Urinary bladder (tissue), 4 donors: ENCODE measurements at places on chromosomes 4 and X. TPM values are rescaled to one million over a fixed set of nuclear protein-coding genes. Genes with fewer than 3 reads are reported as not detected.
A peak's percentile ranks its signal among the peaks of the same experiment; 100 is the strongest.

DNA sequence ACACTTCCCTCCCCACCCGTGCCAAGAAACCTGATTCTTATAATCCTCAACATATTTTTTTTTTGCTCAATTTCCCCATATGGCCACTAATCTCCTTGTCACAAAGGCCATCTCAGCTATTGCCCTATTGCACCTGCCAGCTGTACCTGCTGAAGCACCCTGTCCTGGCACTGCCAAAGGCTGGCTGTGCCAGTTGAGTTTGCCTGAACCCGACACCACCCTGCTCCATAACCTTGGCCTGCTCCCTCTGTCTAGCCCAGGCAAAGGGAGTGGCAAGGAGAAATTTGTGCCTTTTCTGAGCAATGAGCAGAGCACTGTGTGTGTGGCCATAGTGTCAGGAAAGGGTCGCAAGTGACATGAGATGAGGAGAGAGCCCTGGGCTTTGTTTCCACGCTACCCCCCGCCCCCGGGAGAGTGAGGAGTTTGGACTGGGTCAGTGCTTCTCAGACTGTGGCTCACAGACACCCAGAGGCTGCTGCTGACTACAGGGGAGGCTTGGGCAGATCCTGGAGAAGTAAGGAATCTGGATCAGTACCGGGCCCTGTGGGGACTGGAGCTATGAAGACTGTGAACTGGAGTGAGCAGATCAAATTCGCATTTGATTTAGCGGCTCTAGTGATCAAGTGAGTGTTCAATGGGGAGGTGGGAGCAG, 42.2 kb upstream of the HMGB3 start:
- DNase-seq = no peak

The ZCCHC18 gene
- 2.2 TPM for polyA plus RNA-seq

GRCh38 chr4:81472281-81473182, 825 bp upstream of the RASGEF1B start:
- DNase-seq = peak; percentile 58

DNA sequence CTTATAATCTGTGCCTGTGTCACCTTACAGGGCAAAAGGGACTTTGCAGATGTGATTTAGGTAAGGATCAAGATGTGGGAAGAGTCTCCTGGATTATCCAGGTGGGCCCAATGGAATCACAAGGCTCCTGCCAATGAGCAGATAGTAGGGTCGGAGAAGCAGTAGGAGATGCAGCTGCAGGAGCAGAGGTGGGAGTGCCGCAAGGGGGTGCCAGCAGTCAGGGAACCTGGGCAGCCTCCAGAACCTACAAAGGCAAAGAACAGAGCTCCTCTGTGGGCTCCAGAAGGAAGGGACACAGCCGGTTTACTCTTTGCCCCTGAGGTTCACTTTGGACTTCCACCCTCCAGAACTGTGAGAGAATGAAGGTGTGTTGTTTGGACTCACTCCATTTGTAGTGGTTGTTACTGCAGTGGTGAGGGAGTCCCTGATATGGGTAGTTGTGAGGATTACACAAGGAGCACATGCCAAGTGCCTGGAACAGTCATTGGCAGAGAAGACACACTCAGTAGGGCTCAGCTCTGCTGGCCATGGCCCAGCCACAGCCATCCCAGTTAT, 318.5 kb downstream of the EVC2 start:
- DNase-seq = no peak

The GAGE10 gene
- polyA plus RNA-seq = not detected

The PNMA6A gene
- 0.72 TPM for polyA plus RNA-seq

DNA sequence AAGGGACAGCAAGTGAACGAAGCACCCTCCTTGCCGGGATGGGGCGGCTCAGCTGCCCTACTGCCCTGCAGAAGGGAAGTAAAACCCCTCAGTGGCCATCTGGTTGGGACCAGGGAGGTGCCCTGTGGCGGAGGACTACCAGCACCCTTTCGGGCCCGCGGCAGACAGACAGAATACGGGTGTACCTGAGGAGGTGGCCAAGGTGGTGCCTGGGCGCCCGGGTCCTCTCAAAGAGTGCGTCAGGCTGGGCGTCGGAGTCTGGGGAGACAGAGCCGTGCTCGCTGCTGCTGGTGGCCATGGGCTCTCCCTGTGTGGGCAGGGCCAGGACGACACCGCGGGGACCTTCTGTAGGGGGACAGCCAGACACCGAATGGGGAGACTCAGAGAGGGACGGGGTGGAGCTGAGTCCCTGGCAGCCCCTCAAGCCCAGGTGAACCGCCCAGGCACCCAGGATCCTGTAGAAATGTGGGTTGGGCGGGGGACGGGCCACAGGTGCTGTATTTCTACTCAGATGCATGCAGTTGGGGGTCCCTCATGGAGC, 29.7 kb downstream of the PDHA1 start:
- DNase-seq = no peak

DNA sequence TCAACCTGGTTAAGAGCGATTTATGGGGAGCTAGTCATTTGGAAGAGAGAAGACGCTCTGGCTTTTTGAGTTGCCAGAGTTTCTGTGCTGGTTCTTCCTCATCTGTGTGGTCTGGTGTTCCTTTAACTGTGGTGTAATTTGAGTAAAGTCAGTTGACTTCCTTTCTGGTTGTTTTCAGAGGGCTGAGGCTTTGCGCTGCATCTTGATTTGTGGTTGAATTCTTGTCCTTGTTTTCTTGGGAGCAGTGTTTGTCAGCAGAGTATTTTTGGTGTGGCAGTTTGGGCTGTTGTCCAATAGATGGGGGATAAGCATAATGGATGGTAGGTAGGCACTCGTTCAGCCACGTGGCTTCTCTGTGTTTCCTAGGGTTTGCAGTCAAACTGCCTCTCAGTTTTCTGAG, 2143.2 kb upstream of the TENM3 start:
- DNase-seq = no peak

DNA sequence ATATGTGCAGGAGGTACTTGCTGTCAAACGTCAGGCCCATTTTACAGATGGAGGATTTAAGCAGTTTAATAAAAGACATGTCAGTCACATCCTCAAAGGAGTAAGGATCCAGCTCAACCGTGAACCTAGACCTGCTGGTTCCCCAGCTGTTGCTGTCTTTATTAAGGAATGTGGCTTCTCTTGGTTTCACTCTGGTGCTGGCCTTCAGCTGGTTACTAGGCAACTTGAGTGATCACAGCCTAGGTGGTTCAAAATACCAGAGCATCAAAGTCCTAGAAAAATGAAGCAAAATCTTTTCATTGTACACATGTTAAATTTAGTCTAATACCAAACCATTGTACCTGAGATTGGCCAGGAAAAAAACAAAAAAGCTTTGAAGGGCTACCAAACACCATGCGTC, 32.7 kb upstream of the GLRA2 start:
- no peak for DNase-seq

DNA sequence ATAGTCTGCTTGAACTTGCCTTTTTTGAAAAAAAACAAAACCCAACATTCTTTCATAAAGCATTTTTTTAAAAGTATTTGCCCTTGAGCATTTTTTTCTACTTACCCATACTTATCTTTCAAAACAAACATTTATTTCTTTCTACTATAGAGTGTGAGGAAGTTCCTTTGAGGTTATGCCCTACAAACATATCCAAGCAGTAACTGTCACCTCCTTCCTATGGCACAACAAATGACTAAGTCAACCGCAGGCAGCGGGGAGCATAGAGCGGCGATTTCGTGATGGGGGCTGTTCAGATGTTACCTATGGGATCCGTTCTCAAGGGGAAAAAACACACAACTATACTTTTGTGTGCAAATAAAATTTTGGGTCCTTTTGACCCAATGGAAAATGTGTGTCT, 19.4 kb downstream of the SPRY1 start:
- DNase-seq = no peak

DNA sequence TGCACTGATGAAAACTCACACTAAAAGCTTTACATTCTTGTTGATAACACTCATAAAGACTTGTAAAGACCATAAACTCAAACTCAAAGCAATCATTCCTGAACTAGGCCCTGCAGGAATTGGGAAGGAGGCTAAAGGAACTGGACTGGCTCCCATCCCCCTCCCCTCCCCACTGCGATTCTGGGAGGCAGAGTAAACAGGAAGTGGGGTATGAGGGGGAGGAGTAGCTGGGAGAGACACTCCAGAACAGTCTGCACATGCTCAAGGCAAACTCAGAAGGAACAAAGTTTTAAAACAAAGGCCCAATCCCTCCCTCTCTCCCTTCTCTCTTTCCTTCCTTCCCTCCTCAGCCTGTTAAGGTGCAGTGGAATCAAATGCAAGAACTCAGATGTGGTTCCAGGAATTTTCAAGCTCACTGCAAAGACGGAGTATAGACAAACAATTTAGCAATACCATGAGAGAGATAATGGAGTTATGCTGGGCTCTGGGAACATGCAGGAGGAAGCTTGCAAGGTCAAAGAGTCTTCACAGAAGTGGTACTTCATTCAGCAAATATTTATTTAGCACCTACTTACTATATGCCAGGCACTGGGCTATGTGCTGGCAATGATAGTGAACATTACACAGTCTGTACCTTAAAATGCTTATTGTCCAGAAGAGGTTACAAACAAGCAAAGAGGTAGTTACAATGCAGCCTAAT, 15.9 kb downstream of the MID1IP1 start:
- DNase-seq = no peak

- DNase-seq = no peak
Observed at GRCh38 chr4:120314969-120315368, 248.3 kb upstream of the MAD2L1 start.

The PPEF2 gene
- not detected for polyA plus RNA-seq

- DNase-seq = no peak
Observed at GRCh38 chrX:153400146-153401132, 711 bp downstream of the PNMA6E start.

DNA sequence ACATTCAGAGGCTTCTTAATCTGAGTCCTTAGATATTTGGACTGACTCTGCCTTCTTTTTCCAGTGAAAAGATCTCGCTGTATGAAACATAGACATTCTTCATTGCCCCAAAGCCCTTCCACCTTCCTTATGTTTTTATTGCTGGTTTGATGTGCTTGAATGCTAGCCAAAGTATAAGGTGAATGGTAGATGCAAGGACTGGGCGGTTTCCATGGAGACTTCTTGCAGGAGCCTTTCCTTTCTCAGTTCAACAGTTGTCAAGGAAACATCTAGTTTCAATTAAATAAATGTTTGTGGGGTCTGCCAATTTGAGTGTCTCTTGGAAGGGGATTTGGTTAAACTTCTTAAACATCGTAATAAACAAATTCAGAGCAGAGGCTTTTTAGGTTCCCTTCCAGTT, 46.0 kb downstream of the REPS2 start:
- no peak for DNase-seq

- DNase-seq = no peak
Observed at GRCh38 chrX:68204521-68205038, 228.7 kb downstream of the OPHN1 start.

DNA sequence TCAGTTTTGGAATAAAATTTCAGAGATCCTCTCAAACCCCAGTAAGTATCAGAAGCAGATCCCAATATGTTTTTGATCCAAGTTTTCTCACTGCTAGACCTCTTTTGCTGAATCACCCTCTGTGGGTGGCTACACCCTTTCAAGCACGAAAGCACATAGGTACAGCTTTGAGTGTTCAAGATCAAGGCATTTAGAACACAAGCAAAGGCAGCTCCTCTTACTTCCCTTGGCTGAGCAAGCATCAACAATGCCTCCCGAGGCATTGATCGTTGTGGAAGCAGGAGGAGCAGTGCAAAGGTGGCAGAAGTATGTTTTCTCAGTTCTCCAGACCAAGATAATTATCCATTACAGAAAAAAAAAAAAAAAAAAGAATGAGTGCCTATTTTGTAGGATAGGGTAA, 72.0 kb upstream of the TSPAN7 start:
- DNase-seq = no peak

DNA sequence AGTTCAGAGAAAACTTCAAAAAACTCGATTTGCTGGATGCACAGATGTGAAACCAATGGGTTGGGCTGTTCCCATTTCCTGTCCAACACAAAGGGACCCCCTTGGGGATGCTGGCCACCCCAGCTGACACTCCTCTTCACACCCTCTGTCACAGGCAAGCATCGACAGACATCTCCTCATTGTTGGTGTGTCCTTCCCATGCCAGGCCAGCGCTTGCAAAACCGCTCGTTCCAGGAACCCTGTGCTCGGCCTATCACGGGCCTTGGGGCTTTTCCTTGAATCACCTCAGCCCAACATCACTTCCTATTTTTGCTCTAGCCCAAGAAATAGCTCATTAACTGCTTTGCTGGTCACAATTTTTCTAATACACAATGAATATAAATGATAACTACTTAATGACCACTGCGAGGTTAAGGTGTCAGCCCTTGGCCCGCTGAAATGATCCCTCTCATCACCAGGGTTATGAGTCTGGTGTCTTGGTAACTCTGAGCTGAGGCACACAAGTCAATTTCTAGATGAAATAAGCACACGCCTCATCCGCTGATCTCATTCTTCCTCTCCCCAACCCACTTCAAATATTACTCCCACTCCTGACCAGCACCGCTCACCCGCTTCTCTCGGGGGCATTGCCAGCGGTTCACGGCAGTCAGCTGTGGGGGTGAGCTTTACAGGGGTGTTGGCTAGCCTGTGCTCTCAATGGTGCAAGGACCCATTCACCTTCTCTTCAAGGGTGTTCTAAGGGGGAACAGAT, 32.3 kb downstream of the BCOR start:
- no peak for DNase-seq

DNA sequence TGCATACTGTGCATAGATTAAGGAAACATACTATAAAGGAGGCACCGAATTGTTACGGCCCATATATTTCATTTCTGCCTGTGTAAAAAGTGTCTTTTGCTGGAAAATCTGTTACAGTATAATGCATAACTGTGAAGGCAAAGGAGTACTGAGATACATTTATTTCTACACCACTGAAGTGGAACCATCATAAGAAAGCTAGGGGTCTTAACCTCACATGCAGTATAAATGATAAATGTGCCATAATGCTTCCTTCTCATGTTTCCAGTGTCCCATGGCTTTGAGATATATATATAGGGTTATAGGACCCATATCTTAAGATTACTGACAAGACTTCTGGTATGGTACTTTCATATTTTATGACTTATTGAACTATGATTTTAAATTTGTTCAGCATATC, 713.8 kb upstream of the PABPC4L start:
- no peak for DNase-seq

The ARSD gene
- polyA plus RNA-seq = 12.4 TPM

GRCh38 chr4:38139187-38139586, 179.0 kb downstream of the PTTG2 start:
- DNase-seq = no peak

DNA sequence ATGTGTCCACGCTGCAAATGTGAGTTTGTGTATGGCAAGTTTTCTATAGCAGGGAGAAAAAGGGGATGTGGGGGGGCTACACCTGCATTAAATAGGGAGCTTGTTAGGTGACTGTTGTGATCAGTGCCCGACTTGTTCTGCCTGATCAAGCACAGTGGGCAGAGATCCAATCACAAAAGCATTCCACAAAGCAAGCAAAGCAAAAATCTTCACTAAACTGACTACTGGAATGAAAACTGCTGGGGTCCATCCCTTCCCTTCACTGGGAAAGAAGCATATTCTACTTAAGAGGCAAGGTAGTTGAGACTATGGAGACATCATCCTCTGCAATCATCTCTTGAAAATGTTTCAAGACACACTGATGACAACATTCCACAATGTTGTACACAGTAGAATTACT, 5.2 kb downstream of the IRS4 start:
- no peak for DNase-seq

GRCh38 chr4:55051532-55051931, 73.9 kb downstream of the KDR start:
- DNase-seq = no peak

The BRS3 gene
- polyA plus RNA-seq = 0.10 TPM

The SSX1 gene
- polyA plus RNA-seq = not detected
